ENCODE measurements at places on chromosomes 4 and X.

DNA sequence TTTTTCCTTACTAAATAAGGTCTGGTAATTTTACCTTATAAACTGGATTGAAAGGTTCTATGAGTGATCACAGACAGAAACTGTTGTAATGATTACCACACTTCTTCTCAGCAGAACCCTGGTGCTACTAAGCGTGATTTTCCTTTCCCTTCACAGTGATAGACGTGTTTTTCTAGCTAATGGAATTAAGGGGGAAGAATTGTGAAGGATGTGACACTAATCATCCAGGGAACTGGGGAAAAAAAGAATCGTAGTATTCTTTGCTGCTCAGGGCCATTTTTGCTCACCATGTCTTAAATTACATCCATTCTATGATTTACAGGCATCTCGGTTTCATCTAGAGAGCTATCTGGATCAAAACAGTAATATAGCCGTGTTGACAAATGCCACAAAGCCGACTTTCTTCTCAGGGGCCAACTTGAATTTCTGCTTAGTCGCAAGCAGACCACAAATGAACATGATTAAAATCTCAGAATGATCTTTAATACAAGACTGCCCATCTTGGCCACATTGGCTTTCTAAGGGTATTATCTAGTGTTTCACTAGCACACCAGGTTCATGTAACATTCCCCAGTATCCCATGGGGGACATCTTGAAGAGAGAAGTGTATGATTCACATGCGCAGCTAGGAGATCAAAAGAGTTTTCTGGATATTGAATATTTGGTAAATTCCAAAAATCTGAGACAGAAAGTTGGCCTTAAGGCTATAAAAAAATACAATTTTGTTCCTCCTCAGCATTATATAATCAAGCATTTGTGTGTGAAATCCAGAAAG lies 154.0 kb downstream of the UGT8 start:
- DNase-seq, result no peak

- DNase-seq, result no peak
Observed at GRCh38 chr4:126965877-126966276, 666.9 kb upstream of the INTU start.

DNA sequence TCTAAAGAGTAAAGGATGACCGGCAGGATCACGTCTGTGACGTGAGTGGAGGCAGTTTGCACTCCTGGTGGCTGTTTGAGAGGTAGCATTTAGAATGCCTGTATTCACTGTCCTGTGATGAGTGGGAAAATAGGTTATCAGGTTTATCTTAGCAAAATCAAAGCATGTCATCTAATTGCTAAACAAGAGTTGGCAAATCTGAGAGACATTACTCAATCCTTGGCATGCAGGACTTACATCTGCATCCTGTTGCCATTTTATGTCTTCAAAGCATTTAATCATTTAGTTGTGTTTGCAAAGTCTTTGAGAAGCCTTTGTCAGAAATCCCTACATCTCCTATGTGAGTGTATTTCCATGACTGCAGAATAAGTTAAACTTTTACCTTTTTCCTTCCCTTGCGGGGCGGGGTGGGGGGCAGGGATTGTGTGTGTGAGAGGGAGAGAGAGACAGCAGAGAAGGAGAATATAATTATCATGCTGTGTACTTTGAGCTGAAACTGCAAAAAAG lies 41.4 kb upstream of the MSANTD1 start:
- DNase-seq, result no peak

DNA sequence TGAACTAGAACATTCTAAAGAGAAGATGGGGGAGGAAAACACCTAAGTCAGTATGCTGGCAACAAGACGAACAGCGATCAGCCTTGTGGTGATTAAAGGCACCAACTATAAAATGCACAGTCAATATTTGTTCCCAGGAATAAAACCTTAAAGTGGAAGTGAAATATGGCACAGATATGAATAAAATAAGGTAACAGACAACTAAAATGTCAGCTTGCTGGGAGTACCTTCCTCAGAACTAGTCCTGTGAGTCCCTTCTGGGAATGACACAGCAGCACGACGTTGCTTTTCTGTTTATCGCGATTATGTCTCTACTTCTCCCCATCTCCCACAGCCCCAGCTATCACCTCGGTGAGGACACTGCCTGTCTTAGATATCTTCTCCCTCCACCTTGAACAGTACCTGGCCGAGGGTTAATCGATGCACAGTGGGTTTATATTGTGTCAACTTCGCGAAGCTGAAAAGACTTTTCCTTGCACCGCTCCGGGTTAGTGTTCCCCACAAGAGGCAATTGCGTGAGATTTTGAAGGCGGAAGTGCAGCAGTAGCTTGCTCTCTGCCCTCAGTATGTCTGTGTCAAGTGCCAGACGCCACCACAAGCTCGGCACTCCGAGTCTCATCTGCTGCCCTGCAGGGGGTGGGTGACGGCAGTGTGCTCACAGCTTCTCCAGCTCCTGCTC lies 17.4 kb downstream of the MTNR1A start:
- no peak for DNase-seq

DNA sequence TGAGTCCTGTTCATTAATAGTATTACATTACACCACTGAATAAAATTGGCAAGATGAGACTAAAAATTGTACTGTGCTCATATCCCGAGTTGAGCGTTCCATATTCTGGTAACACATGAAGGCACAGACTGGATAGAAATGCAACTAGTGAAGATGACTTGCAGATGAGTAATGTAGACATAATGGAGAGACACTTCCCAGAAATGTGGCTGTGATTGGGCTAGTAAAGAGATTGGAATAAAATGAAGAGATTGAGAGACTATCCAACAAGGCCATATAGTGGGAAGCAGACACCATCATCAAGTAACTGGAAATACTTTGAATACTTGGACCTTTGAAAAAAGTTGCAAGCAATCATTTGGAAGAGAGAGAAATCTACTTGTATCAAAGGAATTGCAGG lies 77.3 kb downstream of the DCAF8L1 start:
- DNase-seq, result no peak

- no peak for DNase-seq
Observed at GRCh38 chr4:128298852-128299251, 11.2 kb upstream of the PGRMC2 start.

DNA sequence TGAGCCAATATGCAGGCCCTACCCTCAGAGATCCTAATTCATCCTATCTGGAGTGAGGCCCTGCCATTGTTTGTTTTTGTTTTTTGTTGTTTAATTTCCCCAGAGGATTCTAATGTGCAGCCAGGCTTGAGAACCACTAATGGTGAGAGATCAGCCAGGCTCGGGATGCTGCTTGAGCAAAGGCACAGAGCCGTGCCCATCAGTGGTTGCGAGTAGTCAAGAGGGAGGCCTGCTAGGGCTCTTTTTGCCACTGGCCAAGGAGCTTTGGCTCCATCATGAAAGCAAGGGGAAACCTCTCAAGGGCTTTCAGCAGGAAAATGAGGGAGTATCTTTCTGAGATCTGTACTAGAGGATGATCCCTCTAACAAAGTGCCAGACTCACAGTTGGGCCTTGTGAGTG lies 2.7 kb downstream of the TCEANC start:
- no peak for DNase-seq

GRCh38 chrX:136779346-136779781 lies 1.4 kb downstream of the ARHGEF6 start:
- DNase-seq, result no peak

DNA sequence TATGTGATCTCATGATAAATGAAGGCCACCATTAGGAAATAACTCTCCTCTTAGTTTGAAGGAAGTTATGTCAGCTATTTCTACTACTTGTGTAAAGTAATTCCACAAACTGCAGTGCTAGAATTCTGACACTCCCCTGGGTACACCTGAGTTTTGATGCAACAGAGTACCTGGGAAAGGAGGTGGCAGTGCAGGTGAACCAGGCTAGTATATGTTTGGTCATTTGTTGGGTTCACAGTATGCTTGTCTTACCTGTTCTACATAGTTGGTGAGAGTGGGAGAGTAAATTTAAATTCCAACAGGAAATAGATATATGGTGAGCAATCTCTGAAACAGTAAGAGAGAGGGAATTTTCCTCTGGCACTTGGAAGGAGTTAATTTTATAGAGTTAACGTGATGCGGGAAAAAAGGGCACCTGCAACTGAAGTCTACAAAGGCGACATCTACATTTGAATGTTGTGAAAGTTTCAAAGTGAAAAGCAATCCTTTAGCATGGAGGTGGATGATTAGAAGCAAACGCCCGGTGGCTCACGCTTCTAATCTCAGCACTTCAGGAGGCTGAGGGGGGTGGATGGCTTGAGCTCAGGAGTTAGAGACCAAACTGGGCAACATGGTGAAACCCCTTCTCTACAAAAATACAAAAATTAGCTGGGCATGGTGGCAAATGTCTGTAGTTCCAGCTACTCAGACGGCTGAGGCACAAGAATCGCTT lies 8.3 kb upstream of the SLC10A6 start:
- DNase-seq, result no peak

DNA sequence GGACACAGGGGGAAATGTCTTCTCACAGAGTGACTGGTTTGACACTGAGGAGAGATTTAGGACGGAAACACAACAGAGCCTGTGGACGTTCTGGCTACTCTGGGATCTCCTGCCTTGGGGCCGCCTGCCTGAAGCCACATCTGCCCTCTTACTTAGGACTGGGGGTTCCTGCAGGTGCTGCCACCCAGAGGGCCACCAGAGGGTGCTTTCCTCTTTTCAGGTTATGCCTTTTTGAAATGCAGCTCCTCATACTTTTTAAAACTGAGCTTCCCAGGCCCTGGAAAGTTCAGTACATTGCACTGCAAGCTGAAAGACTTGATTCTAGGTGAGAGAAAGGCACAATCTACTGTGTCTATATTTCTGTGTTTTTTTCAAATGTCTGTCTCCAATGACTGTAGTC lies 92.2 kb upstream of the PGRMC2 start:
- no peak for DNase-seq

DNA sequence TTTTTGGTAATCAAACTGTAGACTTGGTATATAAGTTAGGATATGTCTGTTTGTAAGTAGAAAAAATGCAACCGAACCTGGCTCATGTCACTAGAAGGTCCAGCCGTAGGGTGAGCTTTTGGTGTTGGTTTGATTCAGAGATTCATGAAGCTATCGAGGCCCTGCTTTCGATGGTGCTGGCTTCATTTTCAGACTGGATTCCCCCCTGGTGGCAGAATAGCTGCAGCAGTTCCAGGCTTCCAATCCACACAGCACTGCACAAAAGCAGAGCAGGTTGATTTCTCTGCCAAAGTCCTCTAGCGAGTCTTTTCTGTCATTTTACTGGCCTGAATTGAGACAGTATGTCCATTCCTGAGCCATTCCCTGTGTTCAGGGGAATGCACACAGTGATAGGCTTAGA lies 33.1 kb downstream of the PDK3 start:
- no peak for DNase-seq

DNA sequence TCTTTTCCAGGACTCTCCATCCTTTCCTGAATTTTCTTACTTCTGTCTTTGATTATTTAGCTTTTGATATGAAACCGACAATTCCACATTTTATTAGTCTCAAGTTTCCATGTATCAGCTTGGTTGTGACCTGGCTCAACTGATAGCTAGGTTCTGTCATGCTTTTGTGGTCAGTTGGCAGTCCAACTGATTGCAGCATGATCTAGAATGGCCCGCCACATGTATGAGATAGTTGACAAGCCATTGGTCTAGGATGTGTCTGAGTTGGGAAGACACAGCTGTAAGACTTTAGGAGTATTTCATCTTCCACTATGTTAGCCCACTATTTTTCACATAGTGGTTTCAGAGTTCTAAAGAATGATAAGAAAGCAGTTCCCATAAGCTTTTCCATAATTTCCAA lies 117.5 kb upstream of the GRID2 start:
- no peak for DNase-seq

DNA sequence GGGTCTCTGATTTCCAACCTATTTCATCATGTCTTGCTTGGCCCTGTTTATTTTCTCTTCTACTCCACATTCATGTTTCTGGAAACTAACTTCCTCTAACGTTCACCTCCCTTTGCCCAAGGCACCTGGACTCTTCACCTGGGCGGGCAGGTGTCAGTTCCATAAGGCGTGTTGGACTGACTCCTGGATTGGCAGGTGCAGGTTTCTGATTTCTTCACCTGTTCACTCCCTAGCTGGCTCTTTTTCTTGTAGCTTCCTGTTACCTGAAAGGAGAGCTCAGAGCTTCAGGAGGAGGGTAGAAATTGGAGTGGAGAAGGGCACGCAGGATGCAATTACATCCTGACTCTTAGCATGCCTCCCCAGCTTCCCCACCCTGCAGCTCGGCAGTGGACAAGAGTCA lies 350.8 kb upstream of the KLF3 start:
- no peak for DNase-seq

GRCh38 chrX:29541038-29541437 lies 674.3 kb upstream of the MAGEB2 start:
- no peak for DNase-seq

DNA sequence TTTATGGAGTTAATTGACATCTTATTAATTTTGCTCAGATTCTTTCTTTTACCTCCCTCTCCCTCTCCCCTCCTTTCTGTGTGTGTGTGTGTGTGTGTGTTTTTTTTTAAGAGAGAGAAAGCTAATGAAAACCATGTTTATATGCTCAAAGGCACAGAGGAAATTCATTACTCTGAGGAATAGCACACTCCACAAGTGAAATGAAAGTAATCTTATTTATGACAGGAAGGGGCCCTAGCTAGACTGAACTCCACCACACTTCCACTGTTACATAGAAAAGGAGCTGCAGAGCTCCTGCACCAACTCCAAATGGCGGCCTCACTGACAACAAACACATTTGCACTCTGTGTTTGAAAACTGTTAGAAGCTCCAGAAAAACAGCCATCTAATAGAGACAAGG lies 150.6 kb downstream of the RASL11B start:
- no peak for DNase-seq

DNA sequence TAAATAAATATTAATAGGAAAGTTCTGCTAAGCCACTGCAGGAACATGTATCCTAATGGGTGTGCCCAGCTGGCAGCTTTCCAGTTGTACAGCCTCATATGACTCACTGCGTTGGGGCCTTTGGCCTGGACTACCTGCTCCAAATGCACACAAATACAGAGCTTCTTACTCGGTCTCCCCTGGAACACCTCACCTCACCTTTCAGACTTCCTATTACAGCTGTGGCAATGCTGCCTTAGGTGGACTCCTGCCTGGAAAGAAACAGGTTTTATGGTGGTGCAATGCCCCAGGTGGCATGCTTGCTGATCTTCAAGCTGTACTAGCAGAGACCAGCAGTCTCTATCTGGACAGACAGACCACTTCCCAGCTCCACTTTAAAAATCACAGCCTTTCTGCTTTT lies 85.7 kb upstream of the EXOC1L start:
- DNase-seq, result no peak

- DNase-seq, result no peak
Observed at GRCh38 chr4:99403380-99404184, 31.6 kb downstream of the ADH7 start.

Data from brain pericyte (primary cell).